ENCODE measurements at places on chromosomes 2 and 18.

DNA sequence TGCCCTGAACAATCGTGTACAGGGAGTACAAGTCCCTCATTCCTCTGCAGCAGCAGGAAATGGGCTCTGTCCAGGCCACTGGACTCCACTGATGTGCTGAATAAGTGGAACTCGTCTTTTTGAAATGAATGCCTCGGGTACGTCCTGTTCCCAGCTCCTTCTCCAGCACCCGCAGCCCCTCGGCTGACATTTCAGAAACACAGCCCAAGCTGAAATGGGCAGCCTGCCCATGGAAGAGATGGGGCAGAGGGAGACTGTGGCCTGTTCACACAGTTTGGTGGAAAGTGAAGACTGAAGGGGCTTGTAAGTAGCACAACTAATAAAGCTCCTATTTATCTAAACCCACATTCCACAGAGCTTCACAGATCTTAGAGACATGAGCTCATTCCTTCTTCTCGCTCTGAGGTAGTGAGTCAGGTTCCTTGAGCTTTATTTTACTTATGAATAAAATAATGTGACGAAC, 498.6 kb downstream of the TXNL1 start:
- DNase-seq = peak; percentile 92

DNA sequence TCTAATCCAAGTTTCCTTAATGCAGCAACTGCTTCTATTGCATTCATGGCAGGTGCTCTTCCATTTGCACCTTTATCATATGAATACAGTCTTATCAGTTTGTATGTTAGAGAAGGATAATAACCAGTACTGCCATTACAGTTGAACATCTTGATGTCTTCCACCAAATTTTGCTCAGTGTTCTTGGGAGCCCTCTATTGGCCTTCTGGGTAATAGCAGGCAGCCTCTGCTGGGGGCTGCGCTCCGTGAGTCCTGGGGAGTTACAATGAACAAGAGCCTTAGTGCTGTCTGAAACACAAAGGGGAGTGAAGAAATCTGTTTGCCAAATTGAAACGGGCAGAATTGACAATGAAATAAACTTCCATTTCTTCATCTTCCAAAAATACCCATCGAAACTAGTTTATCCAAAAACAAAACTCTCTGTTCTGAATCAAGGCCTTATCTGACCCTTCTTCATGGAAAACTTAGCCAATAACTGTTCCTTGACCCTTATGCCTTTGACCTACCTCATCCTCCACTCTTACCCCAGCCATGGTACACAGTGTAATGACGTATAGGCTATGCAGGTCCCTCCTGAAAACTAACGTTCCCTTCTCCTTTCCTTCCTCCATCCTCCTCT, 79.9 kb downstream of the ALK start:
- DNase-seq = peak; percentile 34

GRCh38 chr2:233966388-233966787, 49.2 kb downstream of the TRPM8 start:
- DNase-seq = no peak

DNA sequence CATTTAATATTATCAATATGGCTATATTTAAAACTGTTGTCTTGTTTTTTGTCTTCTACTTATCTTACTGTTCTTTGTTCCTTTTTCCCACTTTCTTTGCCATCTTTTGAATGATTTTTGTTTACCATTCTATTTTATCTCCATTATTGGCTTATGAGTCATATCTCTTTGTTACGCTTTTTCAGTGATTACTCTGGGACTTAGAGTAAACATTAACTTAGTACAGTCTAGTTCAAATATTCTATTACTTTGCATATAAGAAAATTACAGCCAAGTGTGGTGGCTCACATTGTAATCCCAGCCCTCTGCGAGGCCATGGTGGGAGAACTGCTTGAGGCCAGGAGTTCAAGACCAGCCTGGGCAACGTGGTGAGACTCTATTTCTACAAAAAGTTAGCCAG, 26.1 kb downstream of the ADCY3 start:
- DNase-seq = no peak

GRCh38 chr2:22326250-22326649, 1058.7 kb upstream of the KLHL29 start:
- no peak for DNase-seq

- DNase-seq = no peak
These were observed 41.7 kb downstream of the GALNT1 start for GRCh38 chr18:35623255-35623654.

Measured in fibroblast of skin of right biceps (primary cell).